ENCODE measurements at places on chromosomes 3 and 15.

DNA sequence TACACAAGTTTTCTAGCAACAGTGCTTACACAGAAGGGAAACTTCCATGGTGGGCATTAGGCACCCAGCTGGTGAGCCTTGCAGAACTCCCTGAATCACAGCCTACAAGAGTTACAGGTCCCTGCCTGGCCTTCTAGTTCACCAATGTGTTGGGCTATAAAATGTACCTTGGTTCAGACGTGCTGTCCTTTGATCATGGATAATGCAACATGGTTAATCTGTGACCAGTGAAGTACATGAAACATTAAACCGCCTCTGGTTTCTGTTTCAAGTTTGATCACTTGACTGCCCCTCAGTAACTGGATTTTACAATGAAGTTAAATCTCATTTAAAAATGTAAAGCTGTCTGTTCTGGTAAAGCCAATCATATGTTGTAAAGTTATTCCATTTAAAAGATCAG lies 51.8 kb downstream of the FMN1 start:
- DNase-seq = no peak

GRCh38 chr3:112649478-112649735 lies 8.5 kb upstream of the CCDC80 start:
- no peak for DNase-seq

DNA sequence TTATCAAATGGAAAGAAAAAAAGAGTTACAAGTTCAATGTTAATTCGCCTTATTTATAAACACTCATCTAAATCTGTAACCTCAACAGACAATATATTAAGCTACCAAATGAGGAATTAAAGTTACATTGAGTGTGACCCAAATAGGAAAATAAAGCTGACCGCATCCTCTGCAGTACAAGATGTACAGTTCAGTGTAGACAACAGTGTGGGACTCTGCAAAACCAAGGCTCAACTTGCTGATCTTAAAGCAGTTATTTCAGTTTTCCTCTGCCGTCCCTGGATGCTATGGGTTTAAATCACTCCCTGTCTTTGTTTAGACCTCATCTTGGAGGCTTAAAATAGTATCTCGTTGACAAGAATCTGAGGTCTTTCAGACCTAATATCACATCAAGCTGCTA lies 458.8 kb downstream of the MECOM start:
- no peak for DNase-seq

GRCh38 chr15:80272987-80273386 lies 21.0 kb upstream of the CTXND1 start:
- DNase-seq = no peak

- DNase-seq = no peak
Observed at GRCh38 chr3:189637750-189638149, 6.6 kb downstream of the TP63 start.

- no peak for DNase-seq
Observed at GRCh38 chr15:76024021-76024768, 12.0 kb upstream of the NRG4 start.

GRCh38 chr3:9204253-9204992 lies 45.0 kb downstream of the SRGAP3 start:
- no peak for DNase-seq

GRCh38 chr3:23928524-23928923 lies 11.6 kb downstream of the RPL15 start:
- no peak for DNase-seq

- no peak for DNase-seq
Observed at GRCh38 chr3:71523628-71524027, 59.9 kb downstream of the FOXP1 start.

DNA sequence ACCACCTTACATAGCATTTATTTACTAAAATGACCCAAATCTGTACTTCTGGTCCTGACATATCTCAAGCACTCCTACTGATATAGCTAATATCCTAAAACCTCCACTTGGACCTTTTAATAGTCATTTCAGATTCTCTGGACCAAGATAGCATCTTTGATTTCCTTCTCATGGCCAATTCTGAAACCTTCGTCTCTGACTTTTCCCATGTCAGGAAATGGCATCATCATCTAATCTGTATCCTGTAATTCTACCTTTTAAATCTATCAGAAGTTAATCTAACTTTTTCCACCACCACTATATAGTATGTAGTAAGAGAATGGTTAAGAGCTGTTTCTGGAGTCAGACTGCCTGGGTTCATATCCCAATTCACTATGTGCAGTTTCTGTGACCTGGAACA lies 16.2 kb downstream of the STX19 start:
- DNase-seq = no peak

DNA sequence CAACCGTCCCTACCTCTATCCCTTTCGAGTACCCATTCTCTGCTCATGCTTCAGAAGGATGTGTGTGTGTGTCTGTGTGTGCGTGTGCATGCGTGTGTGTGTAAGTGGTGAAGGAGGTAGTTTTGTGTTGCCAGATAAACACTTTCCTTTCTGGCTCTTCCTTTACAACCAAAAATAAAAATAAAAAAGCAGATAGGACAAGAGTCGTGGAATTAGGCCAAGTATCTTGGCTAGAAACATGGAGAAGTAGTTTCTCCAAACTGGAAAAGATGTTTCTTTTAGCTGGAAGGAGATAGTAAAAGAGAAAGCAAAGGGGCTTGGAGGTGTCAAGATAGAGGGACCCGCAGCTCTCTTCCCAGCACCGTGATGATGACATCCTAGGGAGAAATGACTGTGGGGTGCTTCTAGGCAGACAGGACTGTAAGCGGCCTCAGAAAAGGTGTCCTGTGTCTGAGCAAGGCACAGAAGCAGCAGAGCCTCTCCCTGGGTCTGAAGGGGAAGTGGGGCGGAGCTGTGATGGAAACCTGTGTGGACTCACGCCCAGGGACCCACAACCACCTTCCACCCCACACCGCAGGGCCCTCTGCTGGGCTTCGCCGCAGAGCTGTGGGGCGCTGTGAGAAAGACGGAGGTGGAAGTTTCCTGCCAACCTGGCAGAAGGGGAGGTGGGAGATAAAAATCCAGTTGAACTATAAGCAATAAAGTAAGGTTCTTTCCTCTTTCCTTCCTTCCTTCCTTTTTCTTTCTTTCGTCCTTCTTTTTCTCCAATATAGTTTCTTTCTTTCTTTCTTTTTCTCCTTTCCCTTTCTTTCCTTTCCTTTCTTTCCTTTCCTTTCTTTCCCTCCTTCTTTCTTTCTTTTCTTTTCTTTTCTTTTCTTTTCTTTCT lies 35.3 kb downstream of the MUC20 start:
- no peak for DNase-seq

- DNase-seq = no peak
Observed at GRCh38 chr3:7506606-7507180, 645.8 kb downstream of the GRM7 start.

DNA sequence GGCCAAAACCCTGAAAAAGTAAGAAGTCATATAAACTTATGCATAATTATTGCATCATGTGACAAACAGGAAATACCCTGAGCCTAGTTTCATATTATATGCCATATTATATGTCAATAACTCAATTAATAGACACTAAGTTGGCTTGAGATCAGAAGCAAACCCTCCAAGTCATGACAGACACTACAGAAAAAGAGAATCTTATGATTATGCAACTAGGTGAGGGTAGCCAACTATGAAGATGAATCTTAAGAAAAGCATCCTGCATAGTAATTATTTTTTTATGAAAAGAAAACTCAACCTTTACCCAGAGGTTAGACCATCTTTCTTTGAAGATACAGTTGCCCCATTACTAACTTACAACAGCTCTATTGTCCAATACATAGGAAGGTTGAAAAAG lies 192.4 kb upstream of the VEPH1 start:
- DNase-seq = no peak

DNA sequence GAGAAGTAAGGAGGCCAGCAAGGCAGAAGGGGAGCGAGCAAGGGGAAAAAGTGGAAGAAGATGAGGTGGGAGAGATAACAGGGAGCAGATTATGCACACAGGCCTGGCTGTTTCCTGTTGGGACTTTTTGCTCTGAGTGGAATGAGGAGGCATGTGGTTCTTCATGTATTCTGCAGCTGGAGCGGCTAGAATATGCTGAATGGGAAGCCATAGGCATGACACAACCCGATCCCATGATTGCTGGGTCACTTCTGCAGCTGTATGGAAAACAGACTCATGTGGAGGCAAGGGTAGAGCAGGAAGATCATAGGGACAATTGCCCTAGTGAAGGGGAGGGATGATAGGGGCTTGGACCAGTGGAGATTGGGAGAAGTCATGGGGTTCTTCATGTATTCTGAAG lies 206.0 kb upstream of the SUCLG2 start:
- no peak for DNase-seq

DNA sequence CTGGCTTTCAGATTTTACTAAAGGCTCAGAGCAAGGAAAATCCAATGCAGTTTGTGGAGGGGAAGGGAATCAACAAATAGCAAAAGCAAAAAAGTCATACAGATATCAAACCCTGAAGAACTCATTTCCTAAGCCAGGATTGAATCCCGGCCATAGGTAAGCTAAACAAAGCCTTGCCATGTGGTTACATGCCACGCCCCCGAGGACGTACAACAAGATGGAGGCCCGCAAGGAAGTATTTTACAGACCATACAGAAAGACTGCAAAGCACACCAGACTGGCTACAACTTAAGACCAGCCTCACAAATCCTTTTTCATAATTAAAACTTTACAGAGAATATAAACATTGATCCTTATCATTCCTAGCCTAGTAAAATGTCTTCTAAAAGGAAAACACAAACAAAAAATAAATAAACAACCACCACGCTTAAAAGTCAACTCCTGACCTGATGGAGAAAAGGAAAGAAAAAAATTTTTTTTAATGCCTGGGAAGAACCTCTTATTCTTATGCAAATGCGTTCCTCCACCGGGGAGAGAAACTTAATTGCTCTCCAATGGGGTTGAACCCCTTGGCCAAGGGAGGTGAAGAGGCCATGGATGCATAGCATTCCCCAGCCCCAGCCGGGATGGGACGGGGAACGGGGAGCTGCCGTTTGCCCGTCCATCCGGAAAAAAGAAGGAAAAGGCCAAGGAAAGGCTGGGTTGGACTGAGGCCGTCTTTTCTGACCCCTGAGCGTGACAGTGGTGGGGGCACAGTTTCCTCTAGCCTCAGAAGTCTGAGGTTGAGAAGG lies 39.3 kb downstream of the IL1RAP start:
- DNase-seq = no peak

DNA sequence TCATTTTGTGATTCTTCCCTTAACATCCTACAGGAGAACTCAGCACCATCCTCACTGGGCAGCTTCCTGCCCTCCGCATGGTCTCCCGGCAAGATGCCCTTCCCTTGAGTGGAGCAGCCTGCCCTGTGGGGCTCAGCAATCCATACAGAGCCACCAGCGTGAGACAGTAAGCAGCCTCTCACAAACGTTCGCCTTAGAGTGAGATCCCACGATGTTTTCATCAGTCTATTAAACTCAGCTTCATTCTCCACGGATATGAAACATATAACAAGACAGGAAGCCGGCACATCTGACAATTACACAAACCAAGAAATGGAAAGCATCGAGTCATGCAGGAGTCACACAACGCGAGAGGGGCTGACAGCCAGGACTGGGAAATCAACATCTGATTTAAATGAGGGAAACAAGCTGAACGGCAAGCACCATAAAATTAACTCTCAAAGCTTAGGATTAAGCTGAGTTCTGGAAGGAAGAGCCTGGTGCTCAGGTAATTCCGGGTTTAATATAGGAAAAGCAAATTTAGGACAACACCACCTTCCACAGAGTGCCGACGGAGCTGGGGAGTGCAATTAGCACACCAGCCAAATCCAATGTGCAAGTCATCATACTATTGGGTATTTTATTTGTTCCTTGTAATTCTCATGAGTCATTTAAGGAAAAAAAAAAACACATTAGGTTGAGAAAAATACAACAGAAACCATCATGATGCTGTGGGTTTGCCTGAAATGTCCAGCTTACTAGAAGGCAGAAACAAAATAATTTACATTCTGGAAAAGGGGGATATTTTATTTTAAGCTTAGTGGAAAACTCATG lies 272.0 kb downstream of the OCA2 start:
- no peak for DNase-seq

- DNase-seq = no peak
Observed at GRCh38 chr15:60126200-60126599, 122.1 kb downstream of the FOXB1 start.

- no peak for DNase-seq
Observed at GRCh38 chr3:131602011-131602779, 99.4 kb upstream of the MRPL3 start.

DNA sequence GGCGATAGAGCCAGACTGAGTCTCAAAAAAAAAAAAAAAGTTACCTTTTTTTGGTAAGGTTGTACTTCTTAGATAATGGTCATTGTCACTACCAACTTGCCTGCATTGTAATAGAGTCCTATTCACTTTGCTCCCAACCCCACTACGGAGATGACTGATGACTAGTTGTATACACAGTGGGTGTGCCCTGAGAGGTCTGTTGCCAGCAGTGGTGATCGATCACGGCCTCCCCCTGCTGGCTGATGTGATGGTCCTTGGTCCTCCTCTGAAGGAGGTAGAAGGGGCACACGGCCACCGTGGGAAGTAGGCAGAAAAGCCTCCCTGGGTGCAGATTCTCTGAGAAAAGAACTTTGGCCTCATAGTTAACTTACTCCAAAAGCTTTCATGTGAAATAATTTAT lies 10.7 kb downstream of the GCNT3 start:
- no peak for DNase-seq

- no peak for DNase-seq
Observed at GRCh38 chr15:88397506-88397905, 69.7 kb downstream of the MRPL46 start.

DNA sequence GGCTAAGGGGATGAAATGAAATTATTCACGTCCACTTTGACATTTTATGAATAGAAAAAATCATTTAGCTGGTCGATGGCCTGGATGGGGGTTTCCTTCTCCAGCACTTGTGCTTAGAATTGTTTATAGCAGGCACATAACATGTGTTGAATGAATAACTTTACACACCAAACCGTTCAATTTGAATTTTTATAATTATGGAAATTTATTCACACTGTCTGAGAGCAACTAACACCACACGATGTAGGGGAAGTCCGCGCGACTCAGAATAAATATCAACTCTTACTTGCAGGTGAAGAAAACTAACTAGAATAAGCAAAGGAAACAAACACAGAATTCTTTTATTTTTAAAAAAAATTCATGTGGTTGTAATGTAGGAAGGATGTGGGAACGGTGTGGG lies 81.3 kb downstream of the MINAR1 start:
- no peak for DNase-seq

DNA sequence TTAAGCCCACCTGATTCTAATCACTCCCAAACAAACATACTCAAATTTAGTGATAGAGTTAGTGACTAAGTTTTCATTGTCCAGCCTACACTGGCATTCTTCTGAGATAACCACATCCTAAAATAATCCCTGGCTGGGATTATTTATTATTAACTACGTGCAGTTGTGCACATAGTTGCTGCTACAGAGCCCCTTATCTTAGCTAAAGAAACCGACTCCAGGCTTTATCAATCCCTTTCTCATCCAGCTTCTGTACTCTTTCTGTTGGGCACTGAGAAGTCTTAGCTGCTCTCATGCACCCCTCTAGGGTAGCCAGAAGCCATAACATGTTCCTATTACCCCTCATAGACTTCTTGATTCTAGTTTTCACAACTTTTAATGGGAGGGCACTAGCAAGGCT lies 208.7 kb downstream of the MBNL1 start:
- no peak for DNase-seq
